Brain microvascular endothelial cell (primary cell): ENCODE measurements at places on chromosomes 5 and 9.

DNA sequence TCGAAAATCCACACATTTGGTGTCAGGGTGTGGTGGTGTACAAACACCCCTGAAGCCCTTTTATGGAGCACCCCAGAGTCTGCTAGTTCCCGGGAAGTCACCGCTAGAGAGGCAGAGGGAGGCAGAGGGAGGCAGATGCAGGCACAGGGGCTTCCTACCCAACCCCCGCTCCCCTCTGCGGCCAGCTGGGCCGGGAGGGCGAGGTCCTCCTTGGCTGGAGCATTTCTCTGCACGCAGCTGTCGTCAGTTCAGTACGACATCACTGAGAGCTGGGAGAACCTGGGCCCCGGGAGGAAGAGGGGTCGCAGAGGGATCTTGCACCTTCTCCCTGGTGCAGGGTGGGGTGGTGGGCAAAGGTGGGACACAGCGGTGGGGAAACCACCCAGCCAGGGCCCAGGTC lies 15.8 kb upstream of the UBAC1 start:
- no peak for DNase-seq

DNA sequence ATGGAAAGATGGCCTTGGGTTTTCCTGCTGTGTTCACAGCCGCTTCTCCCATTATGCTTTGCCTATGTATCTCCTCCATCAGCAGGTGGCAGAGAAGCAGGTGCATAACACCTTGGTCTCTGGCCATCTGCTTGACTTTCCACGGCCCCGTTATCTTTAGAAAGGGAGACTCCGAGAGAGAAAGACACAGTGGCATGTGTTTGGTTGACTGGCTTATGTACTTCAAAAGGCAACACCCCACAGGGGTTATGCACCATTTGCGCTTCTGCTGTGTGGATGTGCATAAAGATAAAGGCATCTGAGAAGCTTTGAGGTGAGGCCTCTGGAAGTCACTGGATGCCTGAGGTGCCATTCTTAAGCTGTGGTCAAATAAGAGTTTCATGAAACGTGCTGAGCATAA lies 138.4 kb downstream of the EGFLAM start:
- DNase-seq, result no peak

DNA sequence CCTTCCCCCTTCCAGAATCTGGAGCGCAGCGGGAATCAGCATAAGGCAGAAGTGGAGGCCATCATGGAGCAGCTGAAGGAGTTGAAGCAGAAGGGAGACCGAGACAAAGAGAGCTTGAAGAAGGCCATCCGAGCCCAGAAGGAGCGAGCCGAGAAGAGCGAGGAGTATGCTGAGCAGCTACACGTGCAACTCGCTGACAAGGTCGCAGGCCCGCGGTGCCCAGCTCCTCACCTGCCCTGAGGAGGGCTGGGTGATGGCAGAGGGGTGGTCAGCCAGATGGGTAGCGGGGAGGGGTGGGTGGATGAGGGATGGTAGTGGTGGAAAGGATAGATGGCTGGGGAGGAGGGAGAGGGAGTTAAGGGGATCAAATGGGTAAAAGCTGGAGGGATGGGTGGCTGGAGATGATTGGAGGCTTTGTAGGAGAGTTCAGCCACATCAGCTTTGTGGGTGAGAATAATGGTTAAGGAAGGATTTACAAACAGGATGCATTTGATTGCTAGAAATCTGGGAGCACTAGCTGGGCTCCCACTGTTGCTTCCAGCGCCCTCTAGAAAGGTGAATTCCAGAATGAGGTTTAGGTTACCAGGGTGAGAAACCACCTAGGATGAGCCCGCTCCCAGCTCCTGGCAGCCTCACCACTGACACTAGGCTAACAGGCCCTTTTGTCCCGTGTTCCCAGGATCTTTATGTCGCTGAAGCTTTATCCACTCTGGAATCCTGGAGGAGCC lies 19.7 kb upstream of the GLE1 start:
- no peak for DNase-seq

DNA sequence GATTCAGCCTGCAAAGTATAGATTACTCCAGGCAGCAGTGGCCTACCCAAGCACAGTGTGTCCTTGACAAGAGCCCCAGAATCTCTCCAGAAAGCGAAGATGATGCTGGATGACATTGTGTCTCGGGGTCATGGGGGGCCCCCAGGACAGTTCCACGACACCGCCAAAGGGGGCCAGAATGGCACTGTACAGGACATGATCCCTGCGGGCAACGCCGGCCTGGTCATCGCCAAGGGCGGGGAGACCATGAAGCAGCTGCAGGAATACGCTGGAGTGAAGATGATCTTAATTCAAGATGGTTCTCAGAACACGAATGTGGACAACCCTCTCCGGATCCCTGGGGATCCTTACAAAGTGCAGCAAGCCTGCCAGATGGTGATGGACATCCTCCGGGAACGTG lies 107.0 kb upstream of the MTAP start:
- no peak for DNase-seq

- DNase-seq, result no peak
These were observed 2.1 kb upstream of the SLC25A46 start for GRCh38 chr5:110736753-110737152.

DNA sequence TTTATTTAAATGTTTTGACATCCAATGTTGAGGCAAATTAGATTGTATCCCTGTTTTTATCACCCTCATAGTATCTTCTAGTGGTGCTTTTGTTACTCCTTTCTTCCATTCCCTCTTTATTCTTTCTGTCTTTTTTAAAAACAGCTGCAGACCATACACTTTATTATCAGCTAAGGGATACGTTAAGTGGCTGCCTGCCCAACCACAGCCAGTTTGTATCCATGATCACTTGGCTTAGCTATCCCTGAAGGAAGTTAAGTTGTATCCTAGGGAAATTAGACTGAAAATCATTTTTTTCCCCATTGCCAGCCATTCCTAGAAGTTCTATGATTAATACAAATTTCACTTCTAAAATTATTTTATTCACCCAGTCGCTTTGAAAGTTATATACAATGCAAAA lies 1032.7 kb downstream of the NR2F1-AS1 start:
- DNase-seq, result peak; percentile 75

DNA sequence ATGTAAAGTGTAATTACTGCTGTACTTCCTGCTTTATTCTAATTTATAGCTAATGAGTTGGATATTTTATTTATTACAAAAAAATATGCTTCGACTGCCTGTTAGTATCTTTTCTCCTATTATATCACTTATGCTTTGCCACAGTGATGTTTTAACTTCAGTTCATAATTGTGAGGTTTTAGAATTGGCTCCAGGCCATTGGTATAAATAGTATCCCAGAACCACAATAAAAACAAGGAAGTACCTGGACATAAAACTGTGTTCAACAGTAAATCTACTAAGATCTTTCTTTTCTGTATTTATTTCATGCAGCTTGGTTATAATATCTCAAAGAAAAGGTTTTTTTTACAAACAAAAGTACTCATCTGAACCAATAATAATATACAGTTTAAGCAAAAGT lies 354.3 kb upstream of the CDH9 start:
- DNase-seq, result no peak

- peak; percentile 14 for DNase-seq
These were observed 32.7 kb downstream of the PKD2L2 start for GRCh38 chr5:137921931-137922330.

GRCh38 chr5:175830586-175831300 lies 40.6 kb upstream of the CPLX2 start:
- no peak for DNase-seq

DNA sequence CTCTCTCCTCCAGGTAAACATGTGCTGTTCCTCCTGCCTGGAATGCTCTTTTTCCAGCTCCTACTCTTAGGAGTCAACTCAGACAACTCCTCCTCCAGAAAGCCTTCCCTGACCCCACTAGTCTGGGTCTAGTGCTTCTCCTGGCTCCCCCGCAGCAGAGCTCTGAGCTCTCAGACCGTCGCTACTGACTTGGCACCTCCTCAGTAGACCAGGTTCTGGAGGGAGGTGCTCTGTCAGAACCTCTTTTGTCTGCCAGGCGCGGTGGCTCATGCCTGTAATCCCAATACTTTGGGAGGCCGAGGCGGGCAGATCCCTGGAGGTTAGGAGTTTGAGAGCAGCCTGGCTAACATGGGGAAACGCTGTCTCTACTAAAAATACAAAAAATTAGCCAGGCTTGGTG lies 3.4 kb downstream of the LRRC8A start:
- no peak for DNase-seq
